ENCODE measurements at places on chromosomes 7 and 10.
A peak's percentile ranks its signal among the peaks of the same experiment; 100 is the strongest.

GRCh38 chr7:134809616-134810015 is 30.2 kb downstream of the CALD1 start:
- DNase-seq: peak; percentile 49

GRCh38 chr10:52865213-52865612 is 92.6 kb upstream of the MBL2 start:
- no peak for DNase-seq

DNA sequence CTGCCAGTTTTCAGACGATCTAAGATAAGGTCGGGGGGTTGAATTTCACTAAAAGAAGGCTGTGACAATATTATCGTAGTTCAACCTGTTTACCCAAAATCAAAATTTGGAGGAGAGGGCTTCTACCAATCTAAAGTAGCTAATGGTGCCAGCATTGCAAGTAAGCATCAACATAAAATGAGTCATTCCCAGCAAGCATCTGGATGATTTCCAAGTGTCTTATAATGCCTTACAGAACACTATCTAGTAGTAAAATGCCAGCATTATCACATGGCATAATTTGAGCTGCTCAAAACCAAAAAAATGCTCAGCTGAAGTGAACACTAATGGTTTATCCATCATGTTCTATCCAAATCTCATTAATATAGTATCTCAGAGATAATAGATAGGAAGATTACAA is 1193.9 kb downstream of the DNAJB9 start:
- no peak for DNase-seq

- no peak for DNase-seq
Observed at GRCh38 chr10:76209135-76209534, 777.7 kb downstream of the LRMDA start.

GRCh38 chr7:112462236-112462635 is 12.0 kb downstream of the IFRD1 start:
- peak; percentile 99 for DNase-seq

DNA sequence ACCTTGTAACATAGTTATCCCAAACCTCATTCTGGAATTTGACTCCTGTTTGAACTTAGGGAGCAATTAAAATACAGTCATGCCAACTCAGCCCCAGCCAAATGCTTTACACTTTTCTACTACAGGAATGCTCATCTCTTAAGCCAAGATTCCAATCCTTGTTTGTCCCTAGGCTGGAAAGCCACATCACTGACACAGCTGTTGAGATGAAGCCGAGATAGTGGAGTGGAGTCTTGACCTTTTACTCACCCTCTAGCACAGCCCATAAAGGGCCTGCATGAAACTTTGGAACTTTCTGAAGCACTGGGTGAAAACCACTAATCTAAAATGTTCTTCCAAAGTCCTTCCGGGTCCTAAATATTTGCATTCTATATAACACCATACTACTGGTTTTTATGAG is 247.3 kb downstream of the ETV1 start:
- peak; percentile 77 for DNase-seq

- no peak for DNase-seq
Observed at GRCh38 chr7:68676813-68677535, 921.3 kb upstream of the AUTS2 start.

- DNase-seq: no peak
Observed at GRCh38 chr10:17655567-17656146, 11.7 kb downstream of the STAM start.

- peak; percentile 78 for DNase-seq
Observed at GRCh38 chr10:78777466-78777865, 291.3 kb upstream of the ZMIZ1 start.

DNA sequence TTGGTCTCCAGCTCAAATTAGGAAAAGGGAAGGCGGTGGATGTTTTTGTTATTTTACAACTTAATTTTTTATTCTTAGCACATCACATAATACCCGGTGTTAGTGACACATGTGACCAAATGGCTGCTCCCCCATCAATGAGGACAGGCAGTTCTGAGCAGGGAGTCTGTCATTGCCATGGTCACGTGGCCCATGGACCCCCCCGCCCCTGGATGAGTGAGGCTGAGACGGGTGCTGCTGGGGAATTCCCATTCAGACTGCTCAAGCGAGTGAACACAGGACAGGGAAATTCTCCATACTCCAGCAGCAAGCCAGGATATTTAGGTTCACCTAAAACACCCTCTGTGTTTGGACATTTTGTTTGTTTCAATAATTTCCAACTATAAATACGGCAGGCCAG is 34.7 kb upstream of the SLC35B4 start:
- no peak for DNase-seq

- no peak for DNase-seq
Observed at GRCh38 chr10:60488111-60488669, 98.5 kb upstream of the ANK3 start.

- no peak for DNase-seq
Observed at GRCh38 chr7:142805350-142806021, 34.7 kb downstream of the PRSS2 start.

GRCh38 chr10:100485801-100486495 is 23.1 kb downstream of the WNT8B start:
- no peak for DNase-seq

GRCh38 chr10:8073691-8074416 is 19.4 kb downstream of the GATA3 start:
- DNase-seq: no peak

Data from fibroblast of the aortic adventitia (primary cell).